Lower lobe of right lung (tissue), 2 donors: ENCODE measurements at places on chromosomes 11 and 22. TPM values are rescaled to one million over a fixed set of nuclear protein-coding genes. Genes with fewer than 3 reads are reported as not detected.

GRCh38 chr11:1565173-1565903, 6.7 kb downstream of the DUSP8 start:
- no peak for DNase-seq

DNA sequence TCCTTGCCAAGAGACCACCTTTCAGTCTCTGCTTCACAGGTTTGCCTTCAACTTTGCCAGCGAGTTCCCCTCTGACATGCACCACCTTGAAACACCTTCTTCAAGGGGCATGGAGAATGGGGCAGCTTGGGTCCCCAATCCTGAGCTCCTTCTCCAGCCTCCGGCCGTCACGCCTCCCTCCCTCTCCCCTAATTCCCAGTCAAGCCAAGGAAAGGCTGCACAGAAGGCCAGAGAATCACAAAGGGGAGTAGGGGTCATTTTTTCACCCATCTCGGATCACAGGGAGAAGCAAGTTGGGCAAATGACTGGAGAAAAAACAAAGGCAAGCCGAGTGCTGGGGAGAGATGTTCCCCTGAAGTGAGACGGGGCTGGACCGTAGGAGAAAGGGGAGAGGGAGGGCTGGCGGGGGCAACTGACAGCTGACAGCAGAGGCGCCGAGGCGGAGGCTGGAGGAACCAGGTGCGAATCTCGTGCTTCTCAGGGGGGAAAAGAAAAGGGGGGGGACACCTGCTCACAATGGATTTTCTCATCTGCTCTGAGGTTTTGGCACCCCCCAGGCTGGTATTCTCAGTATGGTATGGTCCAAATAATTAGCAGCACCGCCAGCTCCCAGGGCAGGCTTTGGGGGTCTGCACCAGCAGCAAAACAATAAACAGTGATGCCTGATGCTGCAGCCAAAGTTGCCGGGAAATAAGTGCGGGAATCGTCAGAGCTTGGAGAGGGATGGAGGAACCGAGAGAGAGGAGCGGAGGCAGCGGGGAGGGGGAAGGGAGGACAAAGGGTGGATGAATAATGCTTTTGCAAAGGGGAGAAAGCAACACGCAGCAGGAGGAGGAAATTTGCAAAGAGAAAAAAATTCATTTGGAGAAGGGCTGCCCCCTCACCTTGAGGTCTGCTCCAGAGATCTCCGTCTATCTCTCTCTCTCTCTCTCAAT, 644 bp downstream of the YPEL4 start:
- DNase-seq = no peak

- peak; percentile 57 for DNase-seq
Observed at GRCh38 chr11:65871811-65872548, 620 bp downstream of the EFEMP2 start.

DNA sequence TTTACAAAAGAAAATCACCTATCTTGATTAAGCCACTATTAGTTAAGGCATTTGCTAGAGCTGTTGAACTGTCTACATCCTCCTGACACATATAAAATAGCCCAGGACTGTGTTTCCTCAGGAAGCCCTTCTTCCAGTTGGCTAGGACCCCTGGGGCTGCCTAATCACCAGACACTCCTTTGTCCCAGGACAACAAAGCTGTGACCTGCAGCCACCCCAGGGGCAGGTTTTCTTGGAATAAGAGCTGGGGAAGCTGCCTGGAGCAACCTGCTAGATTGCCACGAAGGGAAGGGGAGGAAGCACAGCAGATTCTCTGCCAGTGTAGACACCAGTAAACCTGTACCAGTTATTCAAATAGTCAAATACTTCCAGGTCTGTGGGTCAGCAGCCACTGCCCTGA, 17.6 kb downstream of the CHST1 start:
- DNase-seq = no peak

- no peak for DNase-seq
Observed at GRCh38 chr11:112615891-112616290, 345.3 kb upstream of the NCAM1 start.

DNA sequence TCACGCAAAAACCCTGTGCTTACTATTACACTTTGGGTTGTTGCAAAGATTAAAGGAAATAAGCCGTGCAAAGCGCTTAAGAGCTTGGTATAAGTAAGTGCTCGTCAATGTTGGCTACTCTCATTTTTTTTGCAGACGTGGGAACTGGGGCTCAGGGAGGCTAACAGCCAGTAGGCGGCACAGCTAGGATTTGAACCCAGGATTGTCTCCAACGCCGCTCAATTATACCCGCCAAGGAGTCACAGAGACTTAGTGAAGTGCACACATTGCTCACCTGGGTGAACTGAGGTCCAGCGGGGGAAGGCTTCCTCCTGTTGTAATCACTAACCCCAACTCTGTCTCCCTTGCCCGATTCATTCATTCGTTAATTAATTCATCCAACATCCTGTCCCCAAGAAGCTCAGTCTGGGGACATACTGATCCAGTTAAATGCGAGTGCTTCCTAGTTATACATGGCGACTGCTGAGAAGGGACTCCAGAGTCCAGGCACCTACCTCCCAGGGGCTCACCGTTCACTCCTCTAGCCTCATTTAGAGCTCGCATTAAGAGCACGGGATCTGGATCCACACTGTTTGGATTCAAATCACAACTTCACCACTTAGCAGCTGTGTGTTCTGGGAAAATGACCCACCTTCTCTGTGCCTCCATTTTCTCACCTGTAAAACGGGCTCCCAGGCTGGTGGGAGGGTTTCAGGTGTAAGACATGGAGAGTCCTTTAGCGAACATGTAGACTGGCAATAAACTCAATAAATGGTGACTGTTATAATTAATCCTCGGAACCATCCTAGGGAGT, 838 bp upstream of the MTFP1 start:
- no peak for DNase-seq

- DNase-seq = no peak
Observed at GRCh38 chr11:116649268-116649667, 123.5 kb downstream of the BUD13 start.

DNA sequence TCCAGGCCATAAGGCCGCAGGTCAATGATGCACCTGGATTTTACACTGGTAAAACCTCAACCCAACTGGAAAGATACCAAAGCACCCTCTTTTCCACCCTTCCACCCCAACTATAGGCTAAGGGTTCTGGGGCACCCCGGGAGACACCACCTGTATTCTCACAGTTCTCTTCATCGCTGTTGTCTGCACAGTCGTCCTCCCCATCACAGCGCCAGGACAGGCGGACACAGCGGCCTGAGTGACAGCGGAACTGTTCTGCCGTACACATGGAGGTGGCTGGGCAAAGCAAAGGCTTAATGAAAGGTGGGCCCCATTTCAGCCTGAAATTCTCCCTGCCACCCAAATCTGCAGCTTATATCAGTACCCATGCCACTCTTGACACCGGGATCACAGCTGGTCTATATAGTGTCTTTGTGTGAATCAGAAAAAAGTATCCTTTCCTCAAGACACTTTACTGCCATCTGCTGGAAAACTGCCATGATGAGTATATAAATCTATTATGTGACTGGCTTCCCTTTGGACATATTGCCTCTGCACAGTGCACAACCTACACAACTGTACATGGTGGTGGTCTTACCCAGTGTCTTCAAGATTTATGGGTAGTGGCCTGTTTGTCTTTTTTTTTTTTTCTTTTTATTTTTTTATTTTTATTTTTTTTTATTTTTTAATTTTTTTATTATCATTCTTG, 21.5 kb downstream of the LRP4 start:
- no peak for DNase-seq

GRCh38 chr11:115324581-115325432, 179.4 kb downstream of the CADM1 start:
- no peak for DNase-seq

DNA sequence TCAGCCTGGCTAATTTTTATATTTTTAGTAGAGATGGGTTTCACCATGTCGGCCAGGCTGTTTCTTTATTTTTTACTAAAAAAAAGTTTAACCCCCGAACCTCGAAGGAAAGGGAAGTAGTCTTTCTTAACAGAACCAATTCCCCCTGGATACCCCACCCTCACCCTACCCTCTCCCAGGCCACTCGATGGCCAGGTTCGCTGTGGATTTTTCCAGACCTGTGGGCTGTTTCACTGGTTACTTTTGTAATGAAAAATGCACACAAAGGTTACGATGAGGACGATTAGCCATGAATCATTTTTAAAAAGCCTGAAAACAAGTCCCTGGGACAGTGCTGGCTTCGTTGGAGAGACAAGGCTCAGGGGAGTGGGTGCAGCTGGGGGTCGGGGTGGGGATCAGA, 2.5 kb downstream of the TSPO start:
- DNase-seq = no peak

DNA sequence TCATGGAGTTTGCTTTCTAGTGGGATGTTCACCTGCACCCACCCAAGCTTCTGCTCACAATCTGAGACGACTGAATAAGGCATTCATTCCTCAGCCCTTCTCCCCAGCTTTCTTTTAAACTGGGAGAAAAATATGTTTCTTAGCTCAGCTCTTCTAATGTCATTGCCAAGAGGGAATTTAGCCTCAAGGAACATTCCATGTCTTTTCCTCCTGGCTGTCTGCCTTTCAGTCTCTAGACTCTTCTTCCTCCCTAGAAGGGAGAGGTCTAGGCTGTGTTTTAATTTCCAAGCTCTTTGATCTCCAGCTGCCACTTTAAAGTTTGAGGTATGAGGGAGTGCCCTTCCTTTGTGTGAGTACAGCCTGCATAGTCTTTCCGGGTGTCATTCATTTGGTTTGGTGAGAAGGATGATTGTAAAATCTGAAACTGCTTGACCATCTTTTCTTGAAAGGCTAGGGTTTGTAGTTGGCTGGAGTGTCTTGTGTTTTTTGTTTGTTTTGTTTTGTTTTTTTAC, 11.7 kb upstream of the HTATIP2 start:
- no peak for DNase-seq

DNA sequence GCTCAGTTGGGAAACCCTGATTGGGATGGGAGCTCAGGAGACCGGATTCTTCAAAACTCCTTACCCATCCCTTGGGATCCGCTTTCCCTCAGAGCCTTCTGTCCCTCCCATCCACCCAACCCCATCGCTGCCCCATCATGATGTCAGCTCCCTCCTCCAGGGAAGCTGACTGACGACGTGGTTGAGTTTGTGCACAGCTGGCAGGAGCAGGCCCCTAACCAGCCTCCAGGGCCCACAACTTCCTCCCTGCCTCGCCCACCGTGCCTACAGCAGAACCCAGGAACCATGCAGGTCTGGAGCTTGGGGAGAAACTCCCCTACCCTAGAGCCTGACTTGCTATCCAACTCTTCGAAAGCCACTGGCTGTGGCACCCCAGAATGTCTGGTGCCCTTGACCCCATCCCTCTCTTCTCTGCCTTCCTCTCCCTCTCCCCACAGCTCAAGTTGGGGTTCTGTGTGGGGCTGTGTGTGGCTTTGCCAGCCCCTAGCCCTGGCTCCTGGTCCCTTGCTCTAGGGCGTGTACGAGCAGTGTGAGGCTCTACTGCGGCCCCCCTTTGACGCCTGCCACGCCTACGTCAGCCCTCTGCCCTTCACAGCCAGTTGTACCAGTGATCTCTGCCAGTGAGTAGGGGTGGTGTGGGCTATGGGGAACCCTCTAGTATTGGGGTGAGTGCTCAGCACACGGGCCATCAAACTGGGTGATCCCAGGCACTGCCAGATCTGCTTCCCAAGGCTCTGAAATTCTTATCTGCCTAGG, 11.1 kb downstream of the OTOG start:
- no peak for DNase-seq

GRCh38 chr22:21446128-21446826, 20.9 kb upstream of the TMEM191C start:
- peak; percentile 46 for DNase-seq

- no peak for DNase-seq
Observed at GRCh38 chr11:71934213-71934612, 5.4 kb downstream of the RNF121 start.

DNA sequence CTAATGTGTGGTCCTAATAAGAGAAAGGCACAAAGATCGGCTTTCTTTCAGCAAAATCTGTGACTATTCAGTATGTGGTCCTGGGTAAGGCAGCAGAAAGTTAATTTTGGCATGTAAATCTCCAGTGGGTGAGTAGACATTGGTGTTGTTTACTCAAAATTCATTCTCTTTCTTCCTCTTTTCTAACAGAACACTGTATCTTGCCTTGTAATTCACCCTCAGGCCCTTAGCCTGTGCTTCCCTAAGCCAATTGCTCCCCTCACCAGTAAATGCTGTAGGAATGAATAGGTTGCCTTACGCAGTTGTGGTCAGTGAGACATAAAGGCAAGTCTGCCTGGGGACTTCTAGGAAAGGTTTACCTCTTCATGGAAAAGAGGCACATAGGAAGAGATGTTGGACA, 49.9 kb upstream of the PDE3B start:
- DNase-seq = no peak

GRCh38 chr11:120657306-120658070, 145.9 kb downstream of the GRIK4 start:
- DNase-seq = no peak

DNA sequence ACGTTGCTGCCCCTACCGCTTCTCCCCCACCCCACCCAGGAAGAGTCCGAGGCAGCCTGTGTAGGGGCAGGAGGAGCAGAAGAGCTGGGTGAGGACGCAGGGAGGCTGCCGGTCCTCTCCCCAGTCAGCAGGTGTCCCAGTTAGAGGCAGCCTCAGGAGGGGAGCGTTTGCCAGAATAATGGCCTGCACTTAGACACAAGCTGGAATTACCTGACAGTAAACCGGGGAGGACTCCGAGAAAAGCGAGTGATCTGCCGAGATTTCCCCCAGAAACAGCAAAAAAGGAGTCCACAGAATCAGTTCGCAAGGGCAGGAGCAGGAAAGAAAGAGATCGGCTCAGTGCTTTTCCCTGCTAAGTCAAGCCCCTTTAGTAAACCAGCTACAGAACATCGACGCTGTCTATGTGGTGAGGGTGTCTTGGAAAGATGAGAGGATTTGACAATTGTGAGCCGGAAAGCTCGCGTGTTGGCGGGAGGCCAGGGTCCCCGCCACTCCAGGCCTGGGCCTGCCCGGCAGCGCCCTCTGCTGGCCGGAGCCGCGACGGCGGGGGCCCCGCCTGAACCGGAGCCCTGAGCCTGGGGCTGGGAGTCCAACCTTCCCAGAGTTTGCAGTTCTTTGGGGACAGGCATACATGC, 17.7 kb upstream of the THRSP start:
- peak; percentile 86 for DNase-seq

- no peak for DNase-seq
Observed at GRCh38 chr11:126039485-126040271, 23.0 kb downstream of the CDON start.

GRCh38 chr22:30783021-30783420, 88.3 kb downstream of the OSBP2 start:
- DNase-seq = no peak

DNA sequence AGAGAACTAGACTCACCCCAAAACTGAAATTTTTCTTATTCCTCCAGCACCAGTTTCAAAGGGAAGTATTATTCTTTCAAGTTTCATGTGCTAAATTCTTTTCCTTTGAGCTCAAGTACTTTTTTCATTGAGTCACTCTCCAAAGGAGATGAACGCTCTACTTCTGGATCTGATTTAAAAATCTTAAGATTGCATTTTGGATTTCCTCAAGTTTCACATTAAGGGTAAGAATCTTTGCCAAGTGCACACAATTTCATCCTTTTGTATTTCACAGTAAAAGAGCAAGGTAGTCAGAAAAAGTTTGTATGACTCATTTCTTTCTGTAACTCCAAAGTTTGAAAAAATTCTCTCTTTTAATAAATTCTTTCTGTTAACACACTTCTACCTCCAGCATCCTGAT, 435.5 kb downstream of the RAB38 start:
- DNase-seq = no peak

Gene EFCAB6
- total RNA-seq = 5.8 TPM

Gene TMPRSS13
- total RNA-seq = 7.0 TPM

Gene TYMP
- total RNA-seq = 151 TPM

Gene OR8G5
- total RNA-seq = 0.35 TPM

Gene AGBL2
- 6.0 TPM for total RNA-seq

Gene MS4A3
- total RNA-seq = not detected

Gene ISX
- not detected for total RNA-seq

Gene HPX
- 1.7 TPM for total RNA-seq

Gene OR10A2
- not detected for total RNA-seq

Gene MS4A6E
- total RNA-seq = not detected
